ENCODE measurements at places on chromosomes 7 and 10. TPM values are rescaled to one million over a fixed set of nuclear protein-coding genes. Genes with fewer than 3 reads are reported as not detected.

Gene KNDC1
- total RNA-seq: not detected

Gene PRF1
- total RNA-seq: not detected

Gene C10orf95
- 1.6 TPM for total RNA-seq

DNA sequence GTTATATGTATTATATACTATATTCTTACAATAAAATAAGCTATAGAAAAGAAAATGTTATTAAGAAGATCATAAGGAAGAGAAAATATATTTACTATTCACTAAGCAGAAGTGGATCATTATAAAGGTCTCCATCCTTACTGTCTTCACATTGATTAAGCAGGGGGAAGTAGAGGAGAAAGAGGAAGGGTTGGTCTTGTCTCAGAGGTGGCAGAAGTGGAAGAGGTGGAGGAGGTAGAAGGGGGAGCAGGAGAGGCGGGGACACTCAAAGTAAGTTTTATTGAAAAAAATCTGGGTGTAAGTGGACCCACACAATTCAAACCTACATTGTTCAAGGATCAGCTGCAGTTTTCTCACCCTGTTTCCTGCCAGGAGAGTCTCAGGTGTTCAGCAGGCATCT is 28.9 kb upstream of the ERCC6 start:
- no peak for DNase-seq

GRCh38 chr7:117283371-117283770 is 39.5 kb downstream of the WNT2 start:
- DNase-seq: peak; percentile 4

GRCh38 chr10:110356628-110357245 is 52.0 kb upstream of the SMNDC1 start:
- peak; percentile 79 for DNase-seq

DNA sequence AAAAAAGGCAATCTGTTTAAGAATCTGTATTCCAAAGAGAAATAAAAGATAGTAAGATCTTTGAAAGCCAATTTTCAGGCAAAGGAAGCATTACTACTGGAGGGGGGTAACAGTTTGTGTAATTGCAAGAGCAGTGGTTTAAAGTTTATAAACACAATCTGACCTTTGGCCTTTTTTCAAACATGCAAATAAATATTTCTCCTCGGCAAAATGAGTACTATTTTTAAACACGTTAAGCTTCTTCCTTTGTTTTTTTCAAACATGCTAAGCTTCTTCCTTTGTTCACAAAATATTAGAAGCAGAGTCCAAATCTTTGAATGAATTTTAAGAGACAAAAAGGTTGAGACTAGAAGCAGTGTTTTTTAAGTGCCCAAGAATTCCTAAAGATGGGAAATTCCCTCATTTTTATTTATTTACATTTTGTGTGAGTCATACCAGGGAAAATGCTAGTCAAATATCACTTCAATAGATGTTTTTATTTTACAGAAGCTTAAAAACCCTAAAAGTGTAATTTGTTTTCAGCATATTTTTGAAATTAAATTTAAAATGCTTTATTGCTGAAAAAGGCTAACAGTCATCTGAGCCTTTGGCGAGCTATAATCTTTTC is 229.3 kb downstream of the GPR37 start:
- DNase-seq: peak; percentile 61

GRCh38 chr10:100886091-100886490 is 26.7 kb upstream of the SLF2 start:
- DNase-seq: no peak

DNA sequence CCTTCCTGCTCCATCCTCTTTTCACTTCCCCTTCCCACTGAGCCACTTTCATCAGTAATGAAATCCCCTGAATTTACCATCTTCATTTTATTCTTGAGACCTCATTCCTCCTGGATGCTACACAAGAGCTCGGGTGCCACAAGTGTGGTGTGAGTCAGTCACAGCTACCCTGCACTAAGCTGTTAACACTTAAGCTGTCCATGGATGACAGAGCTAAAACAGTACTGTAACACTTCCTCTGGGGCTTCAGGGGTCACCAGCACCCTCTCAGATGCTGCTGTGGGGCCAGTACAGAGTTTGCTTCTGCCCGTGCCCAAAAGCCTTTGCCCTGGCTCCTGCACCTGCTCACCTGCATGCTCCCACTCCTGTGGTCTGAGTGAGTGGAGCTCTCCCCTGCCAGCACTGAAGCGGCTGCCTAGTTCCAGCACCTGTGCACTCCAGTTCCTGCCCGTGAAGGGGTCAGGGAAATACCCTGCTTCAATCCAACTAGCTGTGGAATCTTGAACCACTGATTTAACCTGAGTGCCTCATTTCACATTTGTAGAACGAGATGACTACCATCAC is 71.9 kb downstream of the POT1 start:
- no peak for DNase-seq

GRCh38 chr10:30827531-30828120 is 198.1 kb upstream of the LYZL2 start:
- no peak for DNase-seq

DNA sequence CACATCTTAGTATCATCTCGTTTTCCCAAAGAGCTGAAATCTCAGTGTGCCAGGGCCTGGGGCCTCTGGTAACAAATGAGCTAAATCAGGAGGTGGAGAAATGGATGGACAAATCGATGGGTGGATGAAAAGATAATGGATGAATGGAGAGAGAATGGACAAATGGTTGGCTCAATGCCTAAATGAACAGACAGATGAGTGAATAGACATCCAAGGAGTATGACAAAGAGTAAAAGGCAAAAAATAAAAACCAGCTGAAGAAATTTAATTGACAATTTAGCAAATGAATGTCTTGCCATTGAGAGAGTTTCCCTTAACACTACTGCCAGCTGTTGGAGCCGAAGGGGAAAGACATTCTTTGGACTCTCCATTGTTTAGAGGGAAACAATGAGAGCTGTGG is 8.0 kb downstream of the SYCE1 start:
- no peak for DNase-seq
